ENCODE measurements at places on chromosomes 7 and 10. TPM values are rescaled to one million over a fixed set of nuclear protein-coding genes. Genes with fewer than 3 reads are reported as not detected.

- no peak overlapping the region for H3K27ac ChIP-seq
- DNase-seq = peak; percentile 26
- H3K4me1 ChIP-seq = no peaks in the 10 kb centered on the region
- no peak overlapping the region for H3K4me3 ChIP-seq
- H3K36me3 ChIP-seq = no peaks in the 10 kb centered on the region
Measured at GRCh38 chr7:38105874-38106483, 72.1 kb upstream of the STARD3NL start.

DNA sequence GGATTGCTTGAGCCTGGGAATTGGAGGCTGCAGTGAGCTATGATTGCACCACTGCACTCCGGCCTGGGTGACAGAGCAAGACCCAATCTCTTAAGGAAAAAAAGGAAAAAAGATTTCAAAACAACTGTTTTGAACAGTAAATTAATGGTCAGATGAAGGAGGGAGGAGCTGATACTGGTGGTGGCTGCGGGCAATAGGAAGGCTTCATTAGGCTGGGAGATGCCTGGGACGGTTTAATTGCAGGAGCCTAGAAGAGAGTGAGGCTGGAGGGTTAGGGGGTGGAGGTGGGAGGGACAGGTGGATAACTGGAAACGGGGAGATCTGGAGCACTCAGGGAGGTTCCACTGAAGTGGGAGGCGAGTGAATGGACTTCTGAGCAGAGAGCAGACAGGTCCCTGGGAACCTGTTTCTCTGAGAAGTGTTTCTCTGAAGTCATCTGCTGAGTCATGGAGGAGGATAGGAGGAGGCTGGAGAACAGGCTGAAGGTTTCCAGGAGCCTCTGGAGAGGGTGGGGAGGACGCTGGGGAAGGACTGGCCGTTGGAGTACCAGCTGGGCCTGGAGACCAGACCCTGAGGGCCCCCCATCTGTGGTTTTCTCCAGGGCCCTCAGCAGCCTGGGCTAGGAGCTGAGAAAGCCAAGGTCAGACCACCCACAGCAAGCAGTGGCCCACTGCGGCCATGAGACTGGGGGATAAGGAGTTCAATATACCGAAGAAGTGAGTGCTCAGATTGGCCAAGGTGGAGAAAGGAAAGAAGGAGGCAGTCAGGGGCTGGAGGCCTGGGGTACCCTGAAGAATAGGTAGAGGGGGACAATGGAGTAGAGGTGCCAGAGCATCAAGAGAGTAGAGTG lies 14.4 kb upstream of the YWHAG start:
- no peak overlapping the region for H3K4me3 ChIP-seq
- no peaks in the 10 kb centered on the region for H3K36me3 ChIP-seq
- H3K27me3 ChIP-seq = no peaks in the 10 kb centered on the region
- peak; percentile 71 for DNase-seq
- H3K27ac ChIP-seq = no peak overlapping the region
- peaks cover 17% of the 10 kb centered on the region for H3K4me1 ChIP-seq

Gene STEAP2
- 4.3 TPM for total RNA-seq

DNA sequence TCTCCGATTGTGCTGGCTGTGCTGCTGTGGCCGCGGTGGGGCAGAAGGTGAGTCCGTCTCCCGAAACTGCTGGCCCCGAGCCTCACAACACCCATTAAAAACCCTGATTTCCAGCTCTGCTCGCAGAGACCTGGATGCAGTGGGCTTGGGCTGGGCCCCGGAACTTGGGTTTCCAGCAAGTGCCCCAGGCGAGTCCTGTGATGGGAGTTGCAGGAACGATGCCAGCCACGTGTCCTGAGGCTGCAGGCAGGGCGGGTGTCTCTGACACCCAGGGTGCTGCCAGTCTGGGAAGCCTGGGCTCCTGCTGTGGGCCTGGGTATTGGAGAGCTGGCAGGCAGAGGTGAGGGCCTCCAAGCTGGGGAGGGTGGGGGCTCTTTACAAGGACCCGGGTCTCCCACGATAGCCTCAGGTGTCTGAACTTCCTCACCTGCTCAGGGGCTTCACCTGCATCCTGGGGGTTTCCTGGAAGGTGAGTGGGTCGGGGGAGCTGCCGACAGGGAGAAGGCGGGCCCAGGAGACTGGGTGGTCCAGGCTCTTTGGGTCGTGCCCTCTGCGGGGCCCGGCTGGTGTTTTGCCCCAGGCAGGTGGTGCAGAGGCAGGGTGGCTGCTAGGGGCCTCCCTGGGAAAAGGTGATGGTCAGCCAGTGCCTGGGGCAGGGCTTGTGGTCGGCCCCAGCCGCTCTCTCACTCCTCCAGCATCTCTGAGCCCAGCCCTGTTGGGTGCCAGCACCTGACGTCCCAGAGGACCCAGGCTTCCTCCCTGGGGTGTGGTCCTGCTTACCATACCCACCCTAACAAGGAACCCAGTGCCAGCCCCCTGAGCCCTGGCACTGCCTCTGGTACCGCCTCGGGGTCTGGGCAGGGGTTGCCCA lies 180.3 kb downstream of the DNAJB6 start:
- no peaks in the 10 kb centered on the region for H3K4me1 ChIP-seq
- H3K27me3 ChIP-seq = no peaks in the 10 kb centered on the region
- no peaks in the 10 kb centered on the region for H3K36me3 ChIP-seq
- H3K4me3 ChIP-seq = no peak overlapping the region

DNA sequence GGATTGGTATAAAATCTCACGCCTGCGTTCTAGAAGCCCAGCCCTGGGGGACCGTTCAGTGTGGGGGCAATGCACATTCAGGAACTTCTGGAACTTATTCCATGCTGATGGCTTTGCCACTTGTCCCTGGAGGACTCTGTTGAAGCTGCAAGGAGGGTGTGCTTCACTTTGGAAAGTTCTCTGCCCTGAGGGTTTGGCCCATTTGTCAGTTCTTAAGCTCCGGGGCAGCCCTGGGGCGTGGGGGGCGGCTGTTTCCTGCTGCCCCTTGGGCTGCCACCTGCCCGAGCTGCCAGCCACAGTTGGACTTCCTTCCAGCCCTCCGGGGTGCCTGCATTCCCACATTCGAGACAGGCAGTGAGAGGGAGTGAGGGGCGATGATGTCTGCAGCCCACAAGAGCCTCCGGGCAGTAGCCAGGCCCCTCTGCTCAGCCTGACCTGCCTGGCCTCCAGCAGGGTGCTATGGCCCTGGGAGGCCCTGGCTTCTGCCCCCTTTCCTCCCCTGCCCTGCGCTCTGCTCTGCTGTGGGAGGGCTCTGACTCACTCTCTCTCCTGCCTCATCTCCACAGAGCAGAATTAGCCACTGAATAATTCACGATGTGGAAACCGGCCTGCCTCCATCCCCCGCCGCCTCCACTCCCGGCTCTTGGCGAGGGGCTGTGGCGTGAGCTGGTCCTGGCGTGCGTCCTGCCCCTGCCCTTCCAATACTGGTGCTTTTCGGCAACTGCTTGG lies 1.9 kb downstream of the TTYH3 start:
- H3K27ac ChIP-seq = peak overlapping the region; percentile 86
- no peaks in the 10 kb centered on the region for H3K27me3 ChIP-seq
- H3K4me1 ChIP-seq = peaks cover 58% of the 10 kb centered on the region
- H3K36me3 ChIP-seq = no peaks in the 10 kb centered on the region
- no peak overlapping the region for H3K4me3 ChIP-seq
- peak; percentile 29 for DNase-seq

All from testis (tissue), 5 donors.